T follicular helper cell (primary cell): ENCODE measurements at places on chromosomes 16 and 17.

- no peak for DNase-seq
These were observed 16.9 kb upstream of the GAS7 start for GRCh38 chr17:10215286-10215685.

DNA sequence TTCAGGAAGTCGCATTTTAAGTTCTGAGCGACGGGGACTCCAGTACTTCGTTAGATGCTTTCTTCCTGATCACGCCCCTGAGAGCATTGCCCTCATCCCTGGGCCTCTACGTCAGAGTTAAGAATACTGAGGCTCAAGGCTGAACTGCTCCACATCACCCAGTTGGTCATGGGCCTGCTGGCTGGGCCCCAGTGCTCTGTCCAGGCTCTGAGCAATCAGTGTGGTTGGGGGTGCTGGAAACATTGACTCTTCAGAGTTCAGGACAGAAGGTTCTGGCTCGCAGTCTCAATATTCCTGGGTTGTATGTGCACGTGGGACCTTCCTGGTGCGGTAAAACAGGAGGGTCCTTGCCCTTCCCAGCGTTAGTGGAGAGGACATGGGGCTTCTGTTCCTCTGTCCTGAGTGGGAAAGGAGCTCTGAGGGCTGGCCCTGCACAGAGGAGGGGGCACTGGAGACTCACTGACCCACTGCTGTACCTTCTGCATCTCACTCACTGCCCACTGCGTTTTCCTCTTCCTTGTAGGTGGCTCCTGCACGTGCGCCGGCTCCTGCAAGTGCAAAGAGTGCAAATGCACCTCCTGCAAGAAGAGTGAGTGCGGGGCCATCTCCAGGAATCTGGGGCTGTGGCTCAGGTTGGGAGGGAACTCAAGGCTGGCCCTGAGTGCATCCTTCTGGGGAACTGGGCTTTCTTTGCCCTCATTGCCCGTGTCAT lies 518 bp downstream of the MT1E start:
- DNase-seq, result no peak

DNA sequence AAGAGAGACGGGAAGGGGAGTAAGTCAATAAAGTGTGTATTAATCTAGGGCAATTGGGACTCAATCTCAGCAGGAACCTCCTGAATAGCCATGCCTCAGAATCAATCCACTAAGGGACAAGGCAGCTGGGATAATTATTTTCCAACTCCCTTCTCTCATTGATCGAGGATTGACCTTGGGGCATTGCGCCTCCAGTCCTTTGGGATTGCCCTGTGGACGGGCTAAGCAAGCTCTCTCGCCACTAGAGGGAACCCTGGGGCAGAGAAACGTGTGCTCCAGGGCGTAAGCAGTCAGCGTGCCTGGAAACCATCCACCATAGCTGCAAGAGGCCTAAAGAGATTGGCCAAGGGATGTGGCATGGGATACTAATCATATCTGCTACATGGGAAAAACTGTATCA lies 53.9 kb upstream of the ERCC4 start:
- peak; percentile 6 for DNase-seq

GRCh38 chr17:8117980-8118768 lies at the start of gene ALOXE3:
Gene ALOXE3, minus strand, starts transcription at chr17:8118514. Its CDS starts 524 bp downstream, at chr17:8117990.
- no peak for DNase-seq

DNA sequence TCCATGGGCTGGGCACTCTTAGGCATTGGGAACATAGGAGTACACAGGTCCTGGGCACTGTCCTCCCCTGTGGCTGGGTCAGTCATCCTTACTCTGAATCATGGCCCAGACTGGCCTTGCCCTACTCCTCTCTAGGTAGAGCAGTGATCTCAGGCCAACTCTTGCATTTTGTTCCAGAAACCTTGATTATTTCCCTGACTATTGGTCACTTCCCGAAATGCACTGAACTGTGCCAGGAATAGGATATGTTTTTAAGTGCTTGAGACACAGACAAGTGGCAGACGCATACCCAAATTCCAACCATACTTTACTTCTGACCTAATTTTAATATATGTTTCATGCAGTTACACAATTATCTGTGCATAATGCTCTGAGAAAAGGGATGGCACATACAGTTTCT lies 10.3 kb downstream of the KRABD2 start:
- no peak for DNase-seq

DNA sequence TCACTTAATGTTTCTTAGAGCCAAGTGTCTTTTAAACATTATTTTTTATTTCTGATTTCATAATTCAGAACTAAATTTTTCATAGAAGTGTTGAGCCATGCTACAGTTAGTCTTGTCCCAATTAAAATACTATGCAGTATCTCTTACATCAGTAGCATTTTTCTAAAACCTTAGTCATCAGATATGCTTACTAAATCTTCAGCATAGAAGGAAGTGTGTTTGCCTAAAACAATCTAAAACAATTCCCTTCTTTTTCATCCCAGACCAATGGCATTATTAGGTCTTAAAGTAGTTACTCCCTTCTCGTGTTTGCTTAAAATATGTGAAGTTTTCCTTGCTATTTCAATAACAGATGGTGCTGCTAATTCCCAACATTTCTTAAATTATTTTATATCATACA lies 13.6 kb upstream of the BCAS3 start:
- no peak for DNase-seq

DNA sequence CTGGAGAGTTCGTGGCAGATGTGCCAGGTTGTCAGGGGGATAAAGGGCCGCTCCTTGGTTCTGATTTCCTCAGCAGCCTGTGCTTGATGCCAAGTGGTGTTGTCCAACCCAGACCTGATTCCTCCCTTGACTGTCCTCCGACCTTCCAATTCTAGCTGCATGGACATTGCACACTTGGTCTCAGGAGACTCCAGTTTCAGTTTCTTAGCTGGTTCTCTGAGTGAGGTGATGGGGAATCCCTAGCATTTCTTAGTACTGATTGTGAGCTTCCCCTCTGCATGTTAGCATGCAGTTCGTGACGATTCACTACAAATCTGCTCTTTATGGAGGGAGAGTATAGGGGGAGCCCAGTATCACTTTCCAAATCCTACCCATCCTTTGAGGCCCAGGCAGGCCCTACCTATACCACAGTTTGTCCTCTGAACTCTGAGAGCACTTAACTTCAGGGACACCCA lies 12.4 kb upstream of the CCR7 start:
- no peak for DNase-seq

GRCh38 chr17:73628642-73629552 lies 15.3 kb downstream of the SDK2 start:
- DNase-seq, result no peak

GRCh38 chr16:86459266-86459665 lies 51.1 kb upstream of the FOXF1 start:
- DNase-seq, result no peak

- DNase-seq, result no peak
These were observed 9.6 kb downstream of the ERBB2 start for GRCh38 chr17:39709319-39709997.

- no peak for DNase-seq
These were observed 36.6 kb downstream of the TMEM11 start for GRCh38 chr17:21177401-21177800.

DNA sequence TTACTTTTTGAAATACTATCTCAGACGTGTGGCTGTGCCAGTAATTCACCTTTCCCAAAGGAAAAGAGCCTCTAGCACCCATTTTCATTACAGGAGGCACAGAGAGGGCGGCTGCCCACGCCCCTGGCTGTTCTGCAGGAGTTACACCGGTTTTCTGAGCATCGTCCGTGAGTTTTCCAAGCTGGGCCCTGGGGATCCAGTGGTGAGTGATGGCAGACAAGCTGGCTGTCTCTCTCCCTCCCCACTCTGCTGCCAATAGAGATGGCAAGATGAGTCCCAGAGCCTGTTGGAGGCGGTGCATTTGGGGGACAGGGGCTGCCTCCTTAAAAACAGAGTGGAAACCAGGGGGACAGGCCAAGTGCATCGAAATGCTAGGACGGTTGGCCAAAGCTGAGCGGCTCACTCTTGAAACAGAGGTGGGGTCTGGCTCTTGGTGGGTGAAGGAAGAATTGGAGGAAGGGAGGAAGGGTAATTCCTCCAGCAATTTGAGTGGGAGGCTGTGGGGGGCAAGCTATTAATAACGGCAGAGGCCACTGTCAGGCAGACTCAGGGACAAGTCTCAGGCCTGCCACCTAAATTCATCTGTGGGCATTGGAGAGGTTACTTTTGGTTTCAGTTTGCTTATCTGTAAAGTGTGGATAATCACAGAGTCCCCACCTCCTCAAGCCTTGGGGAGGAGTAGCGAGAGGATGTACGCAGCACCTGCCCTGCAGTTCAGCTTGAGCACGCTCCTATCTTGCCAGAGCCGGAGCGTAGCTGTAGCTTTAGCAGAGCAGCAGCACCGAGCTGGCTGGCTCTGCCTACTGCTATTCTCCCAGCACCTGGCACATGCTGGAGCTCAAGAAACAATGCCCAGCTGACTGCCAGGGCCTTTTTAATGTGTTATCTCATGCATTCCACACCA lies 7.5 kb upstream of the NOS2 start:
- DNase-seq, result peak; percentile 45

DNA sequence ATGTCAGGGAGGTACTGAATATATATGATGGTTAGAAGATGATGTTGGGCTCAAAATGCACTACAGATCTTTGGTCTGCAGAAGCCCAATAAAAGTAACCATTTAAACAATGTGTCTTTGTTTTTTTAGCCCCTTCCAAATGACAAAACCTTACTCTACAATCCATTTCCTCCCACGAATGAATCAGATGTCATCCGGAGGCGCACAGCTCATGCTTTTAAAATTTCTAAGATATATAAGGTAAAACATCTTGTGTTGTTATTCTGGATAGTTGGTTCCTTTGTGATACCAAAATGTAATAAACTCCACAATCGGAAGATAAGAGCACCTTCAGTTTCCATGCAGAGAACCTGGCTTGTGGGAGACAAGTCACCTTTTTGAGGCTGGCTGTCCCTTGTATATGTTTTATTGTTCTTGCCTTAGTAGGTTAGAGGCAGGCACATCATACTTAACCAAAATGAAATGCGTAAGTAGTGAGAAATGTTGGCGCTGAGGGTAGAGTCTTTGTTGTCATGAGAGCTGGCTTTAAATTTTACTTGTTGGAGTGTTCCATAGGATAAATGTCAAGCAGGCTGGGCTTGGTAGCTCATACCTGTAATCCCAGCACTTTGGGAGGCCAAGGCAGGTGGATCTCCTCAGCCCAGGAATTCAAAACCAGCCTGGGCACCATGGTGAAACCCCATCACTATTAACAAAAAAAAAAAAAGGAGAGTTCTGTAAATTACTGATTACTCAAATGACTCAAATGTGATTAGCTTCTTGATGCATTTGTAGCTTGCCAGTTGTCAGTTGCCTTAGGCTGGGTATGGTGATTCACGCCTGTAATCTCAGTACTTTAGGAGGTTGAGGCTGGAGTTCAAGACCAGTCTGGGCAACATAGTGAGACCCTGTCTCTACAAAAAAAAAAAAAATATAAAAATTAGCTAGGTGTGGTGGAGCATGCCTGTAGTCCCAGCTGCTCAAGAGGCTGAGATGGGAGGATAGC lies 19.7 kb upstream of the SNTB2 start:
- DNase-seq, result no peak

- peak; percentile 77 for DNase-seq
These were observed 98.5 kb downstream of the ZNF778 start for GRCh38 chr16:89315791-89316581.

DNA sequence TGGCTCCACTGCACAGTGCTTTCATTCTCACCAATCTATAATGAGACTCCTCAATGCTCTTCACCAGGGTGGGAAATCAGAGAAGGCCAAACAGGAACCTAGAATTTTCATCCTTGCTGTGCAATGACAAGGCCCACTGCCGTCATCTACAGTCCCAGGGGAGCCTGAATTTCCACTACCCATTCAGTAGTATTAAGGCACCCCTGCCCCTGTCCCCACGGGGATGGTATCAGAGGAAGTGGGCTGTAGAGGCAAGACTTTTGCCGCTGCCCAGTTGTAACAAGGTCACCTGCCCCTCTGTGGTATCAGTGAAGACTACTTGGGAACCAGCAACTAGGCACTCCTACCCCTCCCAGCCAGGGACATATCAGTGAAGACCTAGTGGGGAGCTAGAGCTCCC lies 104.5 kb downstream of the C16orf78 start:
- DNase-seq, result no peak

GRCh38 chr17:73018599-73018998 lies 73.9 kb downstream of the SLC39A11 start:
- DNase-seq, result no peak

DNA sequence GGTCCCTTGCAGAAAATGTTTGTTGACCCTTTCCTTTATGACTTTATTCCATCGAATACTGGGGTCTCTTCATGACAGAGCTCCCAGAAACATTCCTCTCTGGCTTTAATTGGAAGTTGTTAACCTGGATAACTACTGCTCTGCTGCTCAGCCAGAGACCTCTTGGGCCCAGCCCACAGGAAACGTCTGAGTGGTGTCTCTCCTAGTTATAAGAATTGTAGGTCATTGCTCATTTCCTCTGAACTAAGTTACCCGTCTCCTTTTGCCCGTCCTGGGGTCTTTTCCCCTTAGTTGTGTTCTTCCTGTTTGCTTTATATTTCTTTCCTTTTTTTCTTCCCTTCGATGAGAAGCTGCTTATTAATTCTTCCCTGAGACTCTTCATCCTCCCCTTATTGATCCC lies 9.0 kb downstream of the MAP2K6 start:
- DNase-seq, result no peak

DNA sequence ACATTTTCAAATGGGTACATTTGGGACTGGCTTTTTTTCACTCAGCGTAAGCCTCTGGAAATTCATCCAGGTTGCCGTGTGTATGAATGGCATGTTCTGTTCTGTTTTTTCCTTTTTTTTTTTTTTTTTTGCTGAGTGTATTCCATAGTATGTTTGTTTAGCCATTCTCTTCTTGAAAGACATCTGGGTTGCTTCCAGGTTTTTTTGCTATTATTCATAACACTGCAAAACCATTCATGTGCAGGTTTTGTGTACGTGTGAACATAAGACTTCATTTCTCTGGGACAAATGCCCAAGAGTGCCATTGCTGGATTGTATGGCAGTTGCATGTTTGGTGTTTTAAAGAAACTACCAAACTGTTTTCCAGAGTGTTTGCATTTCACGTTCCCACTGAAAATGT lies 335.9 kb upstream of the TNRC6C start:
- no peak for DNase-seq

GRCh38 chr17:43917348-43918025 lies 10.2 kb upstream of the MPP2 start:
- DNase-seq, result no peak

DNA sequence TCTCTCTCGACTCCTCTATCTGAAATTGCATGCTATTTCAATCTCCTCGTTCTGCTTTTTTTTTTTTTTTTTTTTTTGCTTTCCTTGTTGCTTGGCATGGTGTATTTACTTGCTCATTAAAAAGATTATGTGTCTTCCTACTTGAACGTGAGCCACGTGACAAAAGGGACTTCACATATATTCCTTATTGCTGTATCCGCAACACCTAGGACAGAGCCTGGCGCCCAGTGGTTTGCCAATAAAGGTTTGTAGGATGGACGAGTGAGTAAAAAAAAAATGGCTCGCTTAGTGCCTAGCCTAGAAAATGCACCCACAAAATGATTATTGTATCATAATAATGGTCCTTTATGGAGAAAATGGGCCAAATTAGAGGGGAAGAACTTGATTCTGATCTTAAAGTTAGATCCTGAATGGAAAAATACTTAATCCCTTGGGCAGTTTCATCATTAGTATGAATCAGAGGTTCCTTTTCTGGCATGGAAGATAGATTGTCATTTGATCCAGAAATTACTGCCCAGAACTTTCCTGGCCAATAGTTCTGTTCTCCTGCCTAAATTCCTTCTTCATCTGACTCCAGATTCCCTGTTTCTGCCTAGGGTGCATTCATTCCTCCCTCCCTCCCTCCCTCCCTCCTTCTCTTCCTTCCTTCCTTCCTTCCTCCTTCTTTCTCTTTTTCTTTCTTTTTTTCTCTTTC lies 13.6 kb upstream of the TMEM220 start:
- no peak for DNase-seq
